ENCODE measurements at places on chromosomes 7 and 10.

DNA sequence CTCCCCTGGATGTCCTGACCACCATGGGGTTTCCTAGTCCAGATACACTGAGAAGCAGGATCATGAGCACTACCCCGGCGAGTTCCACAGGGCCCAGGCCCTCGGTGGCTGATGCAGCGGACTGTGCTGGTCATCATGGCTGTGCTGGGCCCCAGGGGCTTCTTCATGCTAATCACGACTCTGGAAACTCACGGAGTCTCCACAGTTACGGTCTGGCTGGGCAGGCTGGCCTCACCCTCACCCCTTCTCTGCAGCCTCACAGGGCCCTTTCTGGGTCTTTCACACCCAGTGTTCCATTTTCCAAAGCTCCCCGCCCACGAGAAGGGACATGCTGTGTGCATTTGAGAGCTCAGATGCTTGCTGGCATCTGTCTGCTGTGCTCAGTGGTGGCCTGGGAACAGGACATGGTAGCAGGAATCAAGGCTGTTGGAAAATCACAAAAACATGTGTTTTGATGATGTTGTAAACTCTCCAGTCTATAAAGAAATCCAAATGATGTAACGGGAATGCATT lies 119.0 kb downstream of the PTPN20 start:
- no peak for DNase-seq

- no peak for DNase-seq
Measured at GRCh38 chr7:99028261-99028973, 115.5 kb downstream of the SMURF1 start.

GRCh38 chr10:30587522-30588031 lies 42.0 kb downstream of the LYZL2 start:
- DNase-seq: no peak

GRCh38 chr10:22900841-22901601 lies 26.8 kb upstream of the ARMC3 start:
- no peak for DNase-seq

DNA sequence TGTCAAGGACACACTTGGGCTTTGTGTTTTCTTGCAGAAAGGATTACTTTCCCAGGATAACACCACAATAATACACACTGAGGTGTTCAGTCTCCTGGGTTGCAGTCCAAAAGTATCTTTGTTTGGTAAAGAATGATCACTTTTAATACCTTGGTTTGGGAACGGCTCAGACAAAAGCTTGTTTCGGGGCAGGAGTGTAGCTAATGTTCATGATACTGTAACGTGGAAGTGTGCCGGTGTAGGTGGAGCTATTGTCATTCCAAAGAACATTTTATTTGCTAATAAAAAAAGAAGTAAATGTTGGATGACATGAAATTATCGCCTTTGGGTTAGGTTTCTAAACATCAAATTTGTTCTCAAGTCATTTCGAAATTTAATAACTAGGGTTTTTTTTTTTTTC lies 1.2 kb downstream of the EIF4H start:
- DNase-seq: no peak

DNA sequence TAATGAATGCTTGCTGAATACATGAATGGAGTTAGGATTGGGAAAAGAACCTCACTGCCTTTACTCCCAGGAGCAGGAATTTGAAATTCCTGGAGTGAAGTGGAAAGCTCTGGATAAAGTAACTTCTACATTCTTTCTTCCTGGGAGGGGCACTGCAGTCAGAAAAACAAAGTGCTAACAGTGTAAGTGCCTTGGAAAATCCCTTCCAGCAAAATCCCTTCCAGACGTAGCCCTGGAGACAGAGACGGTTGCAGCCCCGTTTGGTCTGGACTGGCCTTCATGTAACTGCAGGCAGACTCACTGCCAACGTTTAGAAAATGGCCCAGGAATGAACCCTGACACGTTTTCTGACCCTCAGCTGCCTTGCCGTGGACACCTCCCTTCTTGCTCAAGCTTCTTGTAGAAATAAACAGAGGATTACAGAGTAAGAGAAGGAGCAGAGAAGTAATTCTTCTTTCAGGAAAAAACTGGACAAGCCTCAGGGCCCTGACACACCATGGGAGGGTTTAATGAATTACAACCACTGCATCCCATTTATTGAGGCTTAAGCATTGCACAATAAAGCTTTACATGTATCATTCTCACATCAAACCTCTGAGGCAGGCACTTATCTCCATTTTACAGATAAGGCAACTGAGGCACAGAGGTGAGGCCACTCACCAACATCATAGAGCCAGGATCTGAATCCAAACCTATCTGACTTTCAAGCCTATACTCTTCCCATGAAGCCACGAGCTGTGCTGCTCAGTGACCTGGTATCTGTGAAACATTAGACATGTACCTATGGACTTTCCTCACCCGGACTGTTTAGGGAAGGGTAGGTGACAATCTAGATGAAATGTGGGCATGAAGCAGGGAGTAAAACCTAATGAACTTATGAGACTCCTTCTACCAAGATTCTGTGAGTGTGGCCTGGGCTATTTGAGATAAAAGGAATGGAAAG lies 7.8 kb downstream of the ITPRIP start:
- DNase-seq: no peak

- DNase-seq: no peak
Measured at GRCh38 chr7:40709062-40709964, 574.5 kb downstream of the SUGCT start.

GRCh38 chr7:29808075-29808801 lies 1.9 kb downstream of the WIPF3 start:
- no peak for DNase-seq

DNA sequence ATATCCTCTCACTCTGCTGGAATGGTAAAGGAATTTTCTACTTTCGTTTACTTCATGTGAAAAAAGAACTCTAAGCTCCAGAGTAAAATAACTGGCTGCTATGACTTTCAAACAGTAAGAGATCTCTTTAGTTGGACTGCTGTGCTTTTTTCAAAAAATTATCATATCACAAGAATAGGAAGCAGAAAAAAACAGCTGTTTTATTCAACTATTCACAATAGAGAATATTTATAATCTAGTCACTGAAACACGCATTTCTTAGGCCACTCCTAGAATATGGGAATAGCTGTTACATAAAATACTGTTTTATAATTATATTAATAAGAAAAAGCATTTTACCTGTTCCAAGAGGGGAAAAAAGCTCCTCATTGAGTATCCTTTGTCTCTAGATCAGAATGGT lies 29.7 kb downstream of the NOC3L start:
- DNase-seq: no peak

- no peak for DNase-seq
Measured at GRCh38 chr7:37071124-37071523, 346.8 kb upstream of the AOAH start.

DNA sequence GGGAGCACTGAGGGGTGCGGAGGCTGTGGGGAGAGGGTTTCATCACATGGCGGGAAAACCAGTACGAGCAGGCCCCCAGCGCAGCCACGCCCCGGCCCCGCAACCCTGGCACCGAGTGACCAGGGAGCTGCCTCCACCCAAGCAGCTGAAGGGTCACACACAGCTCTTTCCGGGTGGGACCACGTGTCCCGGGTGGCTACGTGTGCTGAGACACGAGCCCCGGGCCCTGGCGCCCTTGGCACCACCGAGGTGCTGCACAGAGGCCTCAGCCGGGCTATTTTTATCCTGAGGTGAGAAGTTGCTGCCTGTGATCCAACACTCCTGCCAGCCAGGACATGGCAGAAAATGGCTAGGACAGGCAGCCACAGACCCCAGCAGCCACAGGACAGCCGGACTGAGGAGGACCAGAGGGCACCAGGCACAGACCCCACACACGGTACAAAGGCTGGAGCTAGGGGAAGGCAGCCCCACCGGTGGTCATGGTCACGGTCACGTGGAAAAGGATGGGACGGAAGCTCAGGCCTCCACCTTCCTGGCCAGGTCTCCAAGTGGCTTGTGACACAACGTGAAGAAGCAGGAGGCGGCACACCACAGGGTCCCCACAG lies 223.7 kb downstream of the MAD1L1 start:
- no peak for DNase-seq
